Stimulated activated CD8-positive, alpha-beta memory T cell treated with anti-CD3 and anti-CD28 coated beads, Interleukin-7, amount 100 ng/mL, for 48 hours (primary cell): ENCODE measurements at places on chromosomes 4 and X.
A peak's percentile ranks its signal among the peaks of the same experiment; 100 is the strongest.

GRCh38 chrX:15674514-15674840, 9.9 kb upstream of the CLTRN start:
- no peak for DNase-seq

- DNase-seq: no peak
Observed at GRCh38 chrX:23052324-23052723, 52.6 kb downstream of the DDX53 start.

DNA sequence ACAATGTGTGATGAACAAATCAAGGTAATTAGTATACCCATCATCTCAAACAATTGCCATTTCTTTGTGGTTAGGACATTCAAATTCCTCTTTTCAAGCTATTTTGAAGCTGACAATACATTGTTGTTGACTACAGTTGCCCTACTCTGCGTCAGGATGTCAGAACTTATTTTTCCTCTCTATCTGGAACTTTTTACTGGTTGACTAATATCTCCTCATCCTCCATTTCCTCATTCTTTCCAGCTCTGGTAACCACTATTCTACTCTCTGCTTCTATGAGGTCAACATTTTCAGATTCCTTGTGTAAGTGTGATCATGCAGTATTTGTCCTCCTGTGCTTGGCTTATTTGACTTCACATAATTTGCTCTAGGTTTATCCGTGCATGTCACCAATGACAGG, 240.5 kb upstream of the HS3ST1 start:
- no peak for DNase-seq

DNA sequence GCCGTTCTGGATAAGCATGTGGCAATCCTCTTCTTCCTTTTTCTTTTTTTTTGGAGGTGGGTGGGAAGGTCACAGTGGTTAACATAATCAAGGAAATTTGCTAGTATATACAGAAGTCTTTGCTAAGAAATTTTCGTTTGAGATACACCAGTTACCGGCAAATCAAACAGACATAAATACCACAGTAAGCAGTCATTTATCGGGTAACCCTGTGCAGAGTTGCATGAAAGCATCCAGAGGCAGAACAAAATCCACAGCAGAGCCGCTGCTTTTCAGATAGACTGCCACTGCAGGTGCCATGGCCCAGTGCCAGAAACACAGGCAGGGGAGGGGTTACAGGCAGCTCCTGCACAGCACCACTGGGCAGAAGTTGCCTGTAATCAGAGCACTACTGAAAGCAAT, 179.1 kb upstream of the MAB21L2 start:
- no peak for DNase-seq

GRCh38 chr4:6568689-6569332, 6.2 kb upstream of the MAN2B2 start:
- no peak for DNase-seq

GRCh38 chrX:2609431-2610238, 81.5 kb upstream of the CD99 start:
- DNase-seq: no peak

DNA sequence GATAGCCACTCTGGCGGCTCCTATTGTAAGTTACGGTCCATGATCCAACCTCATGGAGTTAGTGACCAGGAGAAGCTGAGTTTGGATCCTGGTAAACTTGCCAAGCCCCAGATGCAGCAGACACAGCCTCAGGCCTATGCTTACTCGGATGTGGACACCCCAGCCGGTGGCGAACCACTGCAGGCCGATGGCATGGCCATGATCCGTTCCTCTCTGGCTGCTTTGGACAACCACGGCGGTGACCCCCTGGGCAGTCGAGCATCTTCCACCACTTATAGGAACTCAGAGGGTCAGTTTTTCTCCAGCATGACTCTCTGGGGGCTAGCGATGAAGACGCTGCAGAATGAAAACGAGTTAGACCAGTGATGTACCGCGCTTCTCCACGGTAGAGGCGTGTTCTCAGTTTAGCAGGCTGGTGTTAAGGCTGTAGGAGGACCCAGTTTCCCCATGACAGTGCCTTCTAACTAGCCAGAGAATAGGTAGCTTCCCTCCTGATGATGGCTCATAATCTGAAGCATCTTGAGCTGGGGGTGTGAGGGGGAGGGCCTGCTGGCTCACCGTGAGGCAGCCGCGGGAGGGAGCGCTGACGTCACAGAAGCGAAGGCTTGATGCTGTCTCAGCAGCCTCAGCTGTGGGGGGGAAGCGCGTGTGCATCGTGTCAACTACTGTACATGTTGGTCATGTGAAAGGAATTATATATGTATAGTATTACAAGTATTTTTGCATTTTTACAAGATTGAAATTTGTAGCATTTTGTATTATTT, 31.1 kb downstream of the ZBTB49 start:
- no peak for DNase-seq

- DNase-seq: no peak
Observed at GRCh38 chr4:76197031-76197743, 16.4 kb downstream of the SCARB2 start.

- peak; percentile 93 for DNase-seq
Observed at GRCh38 chr4:121869841-121870822, at the start of gene BBS7. Gene BBS7, minus strand, starts transcription at chr4:121870474. Its CDS starts 161 bp downstream, at chr4:121870313.

DNA sequence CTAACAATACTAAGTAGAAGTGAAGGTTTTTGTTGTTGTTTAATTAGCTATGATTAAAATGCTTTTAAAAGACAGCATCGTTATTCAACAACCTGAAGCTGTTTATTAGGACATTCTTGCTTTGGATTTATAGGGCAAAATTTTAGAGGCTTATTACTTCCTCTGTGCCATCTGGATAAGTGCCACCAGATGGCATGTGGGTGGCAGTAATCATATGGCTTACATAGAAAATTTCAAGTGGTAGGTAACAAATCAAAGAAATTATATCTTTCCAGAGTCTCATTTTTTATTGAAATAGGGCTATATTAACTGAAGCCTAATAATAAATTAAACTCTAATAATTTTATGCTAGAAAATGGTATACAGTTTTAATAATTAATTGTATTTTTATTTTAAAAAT, 83.3 kb upstream of the HTR2C start:
- DNase-seq: no peak

DNA sequence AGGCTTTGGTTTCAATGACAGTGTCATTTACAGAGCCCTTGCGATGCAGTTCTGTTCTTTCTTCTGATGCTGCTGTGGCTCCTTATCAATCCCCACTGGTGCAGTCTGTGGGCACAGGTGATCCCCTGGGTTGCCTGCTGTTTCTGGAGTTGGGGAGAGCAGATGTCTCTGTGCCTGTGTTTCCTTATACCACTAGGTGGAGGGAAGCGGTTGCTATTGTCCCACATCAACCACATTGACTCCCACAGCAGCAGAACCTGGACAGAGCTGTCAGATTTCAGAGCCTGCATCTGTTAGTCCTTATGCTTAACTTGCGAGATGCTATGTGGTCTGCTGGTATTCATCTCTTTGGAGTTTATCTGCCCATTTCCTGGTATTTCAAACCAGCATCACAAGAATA, 57.7 kb downstream of the NEIL3 start:
- DNase-seq: no peak

DNA sequence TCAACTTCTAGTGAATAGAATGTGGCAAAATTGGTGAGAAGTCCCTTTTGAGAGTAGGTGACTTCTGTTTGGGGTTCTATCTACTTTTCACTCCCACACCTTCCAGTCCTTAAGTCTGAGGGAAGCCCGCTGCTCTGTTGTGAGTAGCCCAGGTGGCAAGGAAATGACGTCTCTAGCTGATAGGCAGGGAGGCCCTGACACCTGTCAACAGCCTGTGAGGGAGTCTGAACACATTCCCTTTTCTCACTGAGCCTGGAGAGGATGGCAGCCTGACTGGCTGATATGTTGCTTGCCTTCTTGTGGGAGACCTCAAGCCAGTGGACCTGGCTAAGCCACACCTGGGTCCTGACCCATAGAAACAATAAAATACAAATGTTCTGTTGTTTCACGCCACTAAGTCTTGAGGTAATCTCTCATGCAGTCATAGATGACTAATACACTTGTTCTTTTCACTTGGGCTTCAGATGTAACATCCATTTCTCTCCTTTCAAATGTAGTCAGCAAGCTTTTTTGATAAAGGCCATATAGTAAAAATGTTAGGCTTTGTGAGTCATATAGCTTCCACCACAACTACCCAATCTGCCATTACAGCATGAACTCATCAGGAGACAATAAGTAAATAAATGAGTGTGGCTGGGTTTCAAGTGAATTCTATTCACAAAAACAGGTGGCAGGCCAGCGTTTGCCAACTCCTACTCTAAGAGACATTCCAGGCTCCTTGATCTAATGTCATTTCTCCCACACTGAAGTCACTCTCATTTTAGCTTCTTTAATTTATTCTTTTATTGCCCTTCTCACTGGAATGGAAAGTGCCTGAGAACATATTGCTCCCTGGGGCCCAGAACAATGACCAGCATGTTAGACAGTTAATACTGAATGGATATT, 265.1 kb upstream of the MAD2L1 start:
- peak; percentile 2 for DNase-seq

GRCh38 chr4:43379016-43379415, 486.5 kb downstream of the GRXCR1 start:
- DNase-seq: no peak

GRCh38 chr4:22090661-22091351, 142.2 kb upstream of the KCNIP4 start:
- no peak for DNase-seq

- DNase-seq: no peak
Observed at GRCh38 chr4:171035909-171036308, 777.3 kb upstream of the GALNTL6 start.

- DNase-seq: no peak
Observed at GRCh38 chr4:2728221-2728620, 27.9 kb downstream of the TNIP2 start.

DNA sequence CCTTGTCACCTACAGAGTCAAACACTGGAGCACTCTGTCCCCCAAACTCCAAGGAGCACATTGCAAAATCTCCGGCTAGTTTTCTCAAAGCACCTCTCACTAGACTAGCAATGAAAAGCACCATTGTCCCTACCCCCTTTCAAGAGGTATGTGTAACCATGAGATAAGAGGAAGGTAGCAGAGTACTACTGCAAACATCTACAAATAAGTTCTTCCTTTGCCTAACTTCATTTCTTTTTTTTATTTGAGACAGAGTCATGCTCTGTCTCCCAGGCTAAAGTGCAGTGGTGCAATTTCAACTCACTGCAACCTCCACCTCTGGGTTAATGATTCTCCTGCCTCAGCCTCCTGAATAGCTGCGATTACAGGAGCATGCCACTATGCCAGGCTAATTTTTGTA, 17.7 kb downstream of the PPP4R3C start:
- no peak for DNase-seq

GRCh38 chr4:95157596-95157995, 391.2 kb downstream of the UNC5C start:
- DNase-seq: no peak

DNA sequence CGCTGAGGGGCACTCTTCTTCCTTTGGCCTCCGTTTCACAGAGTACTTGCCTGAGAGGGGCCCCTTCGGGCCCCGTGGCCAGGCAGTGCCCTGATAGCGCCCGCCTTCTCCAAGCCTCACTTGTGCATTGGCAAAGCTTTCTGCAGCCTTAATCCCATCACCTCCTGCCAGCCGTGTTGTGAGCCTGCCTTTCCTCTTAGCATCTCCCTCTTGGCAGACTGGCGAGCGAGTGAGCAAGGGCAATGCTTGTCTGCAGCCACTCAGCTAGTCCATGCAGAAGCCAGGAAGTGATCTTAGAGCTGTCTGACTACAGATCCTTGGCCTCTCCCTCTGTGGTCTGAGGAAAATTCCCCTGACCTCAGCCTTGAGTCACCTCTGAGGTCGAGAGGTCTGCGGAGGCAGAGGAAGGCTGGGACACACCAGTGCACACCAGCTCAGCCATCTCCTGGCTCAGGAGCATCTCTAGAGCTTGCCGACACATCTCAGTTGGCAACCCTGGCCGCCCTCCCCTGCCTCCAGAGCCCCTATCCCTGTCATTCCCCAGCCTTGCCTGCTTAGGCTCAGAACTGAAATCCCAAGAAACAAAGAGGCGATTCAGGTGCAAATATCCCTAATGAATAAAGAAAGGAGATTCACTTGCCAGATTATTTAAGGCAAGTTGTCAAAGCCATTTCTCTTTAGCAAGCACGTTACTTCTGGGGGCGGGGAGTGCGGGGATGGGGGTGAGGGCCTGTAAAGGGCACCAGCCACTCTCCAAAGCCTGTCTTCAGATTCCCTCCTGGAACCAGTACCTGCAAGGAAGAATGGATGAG, 143.5 kb upstream of the MAMLD1 start:
- no peak for DNase-seq

- DNase-seq: no peak
Observed at GRCh38 chr4:4694296-4694772, 152.5 kb upstream of the STX18 start.

DNA sequence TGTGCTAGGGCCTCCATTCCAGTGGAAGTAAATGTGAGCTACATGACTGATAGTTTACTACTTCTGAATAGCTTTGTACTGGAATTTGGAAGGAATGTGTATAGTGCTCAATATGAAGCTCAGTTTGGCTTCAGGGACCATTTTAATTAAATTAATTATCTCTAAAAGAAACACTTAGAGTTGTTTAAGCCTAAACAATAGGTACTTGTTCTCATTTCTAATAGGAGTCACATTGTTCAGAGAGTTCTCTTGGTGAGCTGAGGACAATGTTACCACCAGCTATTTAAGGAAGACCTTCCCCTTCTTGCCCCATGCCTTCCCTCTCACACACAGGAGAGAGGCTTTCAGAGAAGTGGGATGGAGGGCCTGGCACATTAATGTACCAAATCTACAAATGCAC, 78.3 kb downstream of the CHIC2 start:
- no peak for DNase-seq

DNA sequence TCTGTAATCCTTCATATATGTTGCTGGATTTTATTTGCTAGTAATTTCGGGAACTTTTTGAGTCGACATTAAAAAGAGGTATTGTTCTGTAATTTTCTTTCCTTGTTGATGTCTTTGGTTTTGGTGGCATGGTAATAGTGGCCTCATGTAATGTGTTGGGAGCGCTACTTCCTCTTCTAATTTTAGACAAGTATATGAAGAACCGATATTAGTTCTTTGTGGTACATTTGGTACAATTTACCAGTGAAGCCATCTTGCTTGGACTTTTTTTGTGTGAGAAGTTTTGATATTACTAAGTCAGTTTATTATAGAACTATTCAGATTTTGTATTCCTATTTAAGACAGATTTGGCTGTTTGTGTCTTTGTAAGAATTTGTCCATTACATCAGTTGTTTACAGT, 669.2 kb upstream of the AADAT start:
- DNase-seq: no peak

DNA sequence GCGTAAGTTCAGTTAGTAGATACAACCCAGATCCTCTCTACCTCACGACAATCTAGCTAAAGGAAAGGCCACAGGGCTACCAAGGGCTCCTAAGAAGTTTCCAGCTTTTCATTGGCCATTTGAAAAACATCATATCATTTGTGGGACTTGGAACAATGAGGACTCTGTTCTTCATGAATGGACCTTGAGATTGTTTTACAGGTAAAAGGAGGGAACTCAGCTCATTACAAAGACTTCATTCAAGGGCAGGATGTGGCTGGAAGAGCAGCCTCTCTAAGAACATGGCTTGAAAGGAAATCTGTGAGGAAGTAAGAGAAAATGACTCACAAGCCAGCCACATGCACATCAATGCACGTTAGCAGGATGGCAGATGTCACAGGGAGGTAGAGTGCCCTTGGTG, 105.9 kb upstream of the SLC7A11 start:
- no peak for DNase-seq
